ENCODE measurements at places on chromosomes 4 and X.
A peak's percentile ranks its signal among the peaks of the same experiment; 100 is the strongest.

GRCh38 chrX:86148024-86148511 lies at the start of gene DACH2:
DACH2 (plus strand) TSS chrX:86148451.
- peak; percentile 53 for DNase-seq

DNA sequence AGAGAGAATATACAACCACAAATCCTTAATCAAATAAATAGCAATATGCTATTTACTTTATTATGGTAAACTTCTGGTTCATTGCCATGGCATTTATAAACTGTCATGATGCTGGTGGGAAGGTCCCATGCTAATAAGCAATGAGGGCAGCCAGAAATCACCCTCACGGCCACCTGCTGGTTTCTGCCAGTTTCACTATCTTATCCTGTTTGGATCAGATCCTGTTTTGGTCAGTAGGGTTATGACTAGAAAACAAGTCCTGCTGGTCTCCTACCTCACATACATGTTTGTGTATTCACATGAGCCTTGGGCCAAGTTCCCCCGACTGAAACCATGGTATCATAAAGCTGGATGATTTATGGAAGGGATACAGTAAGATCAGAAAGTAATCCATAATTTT lies 28.1 kb downstream of the XAGE5 start:
- DNase-seq = no peak

DNA sequence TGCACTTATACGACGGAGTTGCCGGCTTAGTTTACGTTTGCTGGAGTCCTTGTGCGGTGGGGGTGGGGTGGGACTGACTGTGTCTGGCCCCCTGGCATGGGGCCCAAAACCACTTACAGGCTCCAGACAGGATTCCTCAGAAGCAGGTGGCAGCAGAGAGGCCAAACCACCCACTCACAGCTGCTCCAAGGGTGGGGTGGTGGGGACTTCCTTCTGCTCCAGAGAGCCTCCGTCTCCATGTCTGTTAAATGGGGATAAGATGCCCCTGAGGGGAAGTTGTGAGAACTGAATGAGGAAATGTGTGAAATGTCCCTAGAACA lies 36.7 kb downstream of the PSAPL1 start:
- peak; percentile 90 for DNase-seq

DNA sequence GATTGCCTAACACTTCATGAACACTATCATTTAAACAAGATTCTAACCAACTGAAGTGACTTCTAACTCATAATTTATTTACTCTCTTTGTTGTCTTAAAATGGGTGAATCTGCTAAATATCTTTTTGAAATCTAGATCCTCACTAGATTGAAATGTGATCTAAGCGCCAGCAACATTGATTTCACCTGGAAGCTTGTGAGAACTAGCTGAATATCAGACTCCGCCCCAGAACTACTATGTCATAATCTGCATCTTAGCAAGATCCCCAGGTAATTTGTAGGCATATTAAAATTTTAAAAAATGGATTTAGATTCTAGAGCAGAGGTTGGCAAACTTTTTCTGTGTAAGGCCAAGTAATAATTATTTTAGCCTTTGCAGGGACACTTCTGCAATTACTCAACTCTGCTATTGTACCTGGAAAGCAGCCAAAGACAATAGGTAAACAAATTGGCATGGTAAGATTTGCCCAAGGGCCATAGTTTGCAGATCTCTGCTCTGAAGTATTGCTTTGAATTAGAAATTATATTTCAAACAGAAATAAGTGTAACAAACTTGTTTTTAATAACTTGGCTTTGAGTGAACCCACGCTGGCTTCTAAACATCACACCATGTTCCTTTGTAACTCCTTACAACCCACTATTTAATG lies 121.5 kb downstream of the REELD1 start:
- no peak for DNase-seq

DNA sequence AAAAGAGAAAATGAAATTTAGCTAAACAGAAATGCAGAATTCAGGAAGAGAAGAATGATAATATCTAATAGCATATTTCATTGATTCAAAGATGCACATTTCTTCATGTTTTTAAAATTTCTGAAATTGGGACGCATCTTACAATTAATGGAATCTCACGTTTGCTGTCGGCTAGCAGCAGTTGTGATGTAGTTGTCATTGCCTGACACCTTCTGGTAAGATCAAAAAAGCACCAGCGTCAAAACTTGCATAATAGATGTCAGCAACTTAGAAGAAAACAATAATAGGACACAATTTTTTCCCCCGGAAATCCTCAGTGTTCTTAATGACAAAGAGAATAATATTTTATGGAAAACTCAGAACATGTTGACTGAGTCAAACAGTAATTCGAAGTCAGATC lies 29.8 kb upstream of the SLC7A3 start:
- DNase-seq = no peak

- DNase-seq = peak; percentile 21
Observed at GRCh38 chr4:104493081-104493831, 1.4 kb downstream of the CXXC4 start.

GRCh38 chrX:137565318-137565904 lies 516 bp upstream of the ZIC3 start:
- DNase-seq = no peak

DNA sequence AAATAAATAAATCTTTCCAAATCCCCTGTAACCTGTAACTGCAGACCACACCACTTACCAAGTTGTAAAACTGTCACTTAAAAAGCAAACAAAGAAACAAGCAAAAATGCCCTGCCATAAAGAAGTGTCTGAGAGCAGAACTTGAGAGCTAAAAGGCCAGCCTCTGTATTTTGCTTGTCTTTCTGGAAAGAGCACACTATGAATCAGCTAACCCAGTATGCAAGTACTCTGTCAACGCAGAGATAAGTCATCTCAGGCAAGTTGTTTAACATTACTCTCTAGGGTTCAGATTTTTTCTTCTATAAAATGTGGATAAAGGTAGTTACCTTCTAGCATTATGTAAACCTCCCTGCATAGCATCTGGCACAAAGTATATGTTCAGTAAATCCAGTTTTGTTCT lies 134.8 kb downstream of the HS3ST1 start:
- no peak for DNase-seq

- no peak for DNase-seq
Observed at GRCh38 chr4:184620212-184620867, 28.9 kb downstream of the CASP3 start.

DNA sequence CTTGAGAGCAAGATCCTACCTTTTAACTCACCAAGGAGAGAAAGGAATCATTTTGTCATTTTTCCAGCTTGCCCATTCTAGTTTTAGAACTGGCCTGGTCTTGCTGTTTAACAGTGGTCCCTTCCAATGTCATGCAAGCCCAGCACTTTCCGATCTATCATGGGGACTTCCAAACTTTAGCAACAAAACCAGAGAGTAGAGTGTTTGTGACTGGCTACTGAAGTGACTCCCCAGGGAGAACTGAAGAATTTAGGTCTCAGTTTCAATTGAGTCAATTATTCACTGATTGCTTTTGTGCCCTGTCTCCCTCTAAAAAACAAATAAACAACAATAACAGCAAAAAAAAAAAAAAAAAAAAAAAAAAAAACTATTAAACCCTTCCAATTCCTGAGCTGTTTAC lies 108.3 kb downstream of the LHFPL1 start:
- DNase-seq = no peak

DNA sequence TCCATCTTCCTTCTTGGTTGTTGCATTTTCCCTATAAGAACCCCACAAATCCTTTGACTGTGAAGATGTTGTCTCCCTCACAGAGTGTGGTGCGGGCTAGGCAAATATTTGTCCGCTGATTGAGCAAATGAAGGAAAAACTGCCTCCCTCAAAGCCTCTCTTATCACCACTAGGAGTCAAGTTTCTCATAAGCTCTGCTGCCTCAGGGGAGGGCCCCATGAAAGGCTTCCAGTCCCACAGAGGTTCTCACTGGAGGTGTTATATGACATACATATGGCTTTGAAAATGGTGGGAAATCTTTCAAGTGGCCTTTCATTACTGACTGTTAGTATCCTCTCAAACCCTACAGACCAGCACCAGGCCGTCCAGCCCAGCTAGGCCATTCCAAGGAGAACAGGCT lies 9.3 kb downstream of the VGLL1 start:
- no peak for DNase-seq

- DNase-seq = no peak
Observed at GRCh38 chr4:7341491-7342222, 93.1 kb downstream of the PSAPL1 start.

- DNase-seq = no peak
Observed at GRCh38 chr4:140068271-140068670, 85.7 kb downstream of the MAML3 start.

DNA sequence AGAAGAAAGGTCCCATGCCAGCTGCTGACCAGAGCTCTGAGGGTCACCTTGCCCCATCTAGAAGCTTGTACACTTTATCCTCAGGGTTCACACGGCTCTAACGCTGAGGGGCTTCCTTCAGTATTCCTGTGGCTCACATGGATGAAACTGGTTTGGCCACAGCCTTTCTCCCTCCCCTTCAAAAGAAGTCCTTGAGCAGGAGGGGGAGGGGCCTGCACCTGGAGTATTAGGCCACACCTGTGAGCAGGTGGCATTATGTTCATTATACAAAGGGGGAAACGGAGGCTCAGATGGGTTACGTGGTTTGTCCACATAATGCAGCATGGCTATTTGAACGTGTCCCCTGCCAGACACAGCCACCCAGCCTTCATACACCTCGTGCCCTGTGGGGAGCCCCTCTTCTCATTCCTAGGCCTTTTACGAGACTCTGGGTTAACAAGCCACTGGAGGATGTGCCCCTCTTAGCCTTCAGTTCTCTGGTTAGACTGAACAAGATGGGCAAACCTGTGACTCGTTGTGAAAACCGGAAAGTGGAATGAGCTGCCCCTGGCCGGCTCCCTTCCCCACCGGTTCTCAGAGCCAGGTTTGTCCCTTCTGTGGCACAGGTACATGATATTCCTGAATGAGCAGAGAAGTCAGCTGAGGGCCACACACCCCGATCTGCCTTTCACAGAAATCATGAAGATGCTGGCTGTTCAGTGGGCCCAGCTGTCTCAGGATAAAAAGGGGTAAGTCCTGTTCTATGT lies 27.2 kb upstream of the JAKMIP1 start:
- DNase-seq = peak; percentile 12
